ENCODE measurements at places on chromosomes 3 and 15.
A peak's percentile ranks its signal among the peaks of the same experiment; 100 is the strongest.

DNA sequence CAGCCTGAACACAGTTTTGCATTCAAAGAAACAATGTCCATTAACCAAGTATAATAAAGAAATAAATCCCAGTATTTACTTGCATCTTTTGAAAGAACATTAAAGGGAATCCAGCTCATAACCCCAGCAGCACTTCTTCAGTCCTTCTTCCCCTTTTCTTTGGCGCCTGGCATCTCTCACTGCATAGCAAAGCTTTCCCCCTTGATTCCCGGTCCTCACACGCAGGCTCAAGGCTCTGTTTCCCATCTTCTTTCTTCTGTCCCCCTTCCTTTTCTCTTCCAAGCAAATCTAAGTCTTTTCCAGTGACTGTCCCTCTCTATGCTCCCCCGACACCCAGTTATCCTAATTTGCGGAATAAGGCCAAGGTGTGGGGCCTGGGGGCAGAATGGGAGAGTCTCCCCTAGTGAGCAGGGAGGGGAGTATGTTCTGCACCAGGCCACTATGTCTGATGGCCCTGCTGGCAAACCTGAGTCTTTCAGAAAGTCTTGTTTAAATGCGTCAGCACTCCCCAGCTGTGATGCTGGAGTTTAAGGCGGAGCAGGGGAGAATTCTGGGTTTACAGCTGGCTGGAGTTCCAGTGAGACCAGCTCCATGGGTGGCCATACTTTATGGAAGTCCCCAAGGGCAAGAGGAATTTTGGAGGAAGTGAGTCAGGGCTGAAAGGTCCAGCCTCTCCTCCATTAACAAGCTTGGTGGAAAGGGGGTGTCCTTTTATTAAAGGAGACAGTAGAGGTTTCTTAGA lies 42.1 kb downstream of the GOLGA6A start:
- DNase-seq, result peak; percentile 48

DNA sequence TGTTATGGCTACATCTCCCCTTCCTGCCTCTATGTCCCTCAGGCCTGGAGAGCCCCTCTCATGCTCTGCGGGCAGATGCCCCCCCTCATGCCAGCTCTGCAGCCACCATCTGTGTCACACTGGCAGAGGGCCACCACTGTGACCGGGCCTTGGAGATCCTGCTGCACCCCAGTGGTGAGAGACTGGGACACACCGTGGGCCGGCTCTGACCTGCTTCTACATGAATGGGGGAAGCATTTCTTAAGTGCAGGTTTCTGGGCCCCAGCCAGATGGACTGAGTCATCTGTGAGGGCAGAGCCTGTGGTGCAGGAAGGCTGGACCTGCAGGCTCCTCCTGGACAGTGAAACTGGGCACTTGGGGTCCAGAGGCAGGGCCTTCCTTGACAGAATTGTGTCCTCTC lies 4.8 kb downstream of the VWA5B2 start:
- no peak for DNase-seq

DNA sequence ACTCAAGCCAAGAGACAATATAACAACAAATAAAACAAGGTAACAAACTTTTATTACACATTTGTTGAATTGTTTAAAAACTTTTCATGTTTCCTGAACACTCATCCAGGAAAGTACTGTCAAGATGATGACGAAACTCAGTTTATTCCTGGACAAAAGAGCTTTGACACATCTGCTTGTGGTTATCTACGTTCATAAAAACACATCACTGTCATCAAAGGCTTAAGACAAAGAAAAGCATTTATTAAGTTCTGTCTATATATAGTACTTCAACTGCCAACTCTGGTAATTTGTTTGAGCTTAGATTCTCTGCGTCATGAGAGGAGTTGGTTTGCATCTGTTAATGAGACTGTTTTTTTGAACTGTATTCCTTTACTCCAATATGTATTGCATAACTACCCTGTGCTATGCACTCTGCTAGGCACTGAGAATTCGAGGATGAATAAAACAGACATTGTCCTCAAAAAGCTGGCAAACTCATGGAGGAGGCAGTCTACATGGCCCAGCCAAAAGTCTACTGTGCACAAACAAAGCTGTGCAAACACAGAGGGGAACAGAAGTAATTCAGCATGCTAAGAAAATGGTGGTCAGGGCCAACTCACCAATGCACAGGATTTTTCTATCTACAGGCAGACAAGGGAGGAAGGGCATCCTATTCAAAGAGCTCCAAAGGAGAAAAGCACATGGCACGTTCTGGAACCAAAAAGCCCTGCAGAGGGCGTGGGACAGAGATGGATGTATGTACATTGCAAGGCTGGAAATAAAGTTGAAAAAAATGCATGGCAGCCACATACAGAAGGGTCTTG lies 21.5 kb downstream of the PLD1 start:
- DNase-seq, result no peak

GRCh38 chr15:72153269-72154000 lies 35.2 kb downstream of the SENP8 start:
- DNase-seq, result no peak

- DNase-seq, result no peak
These were observed 25.8 kb upstream of the SCAANT1 start for GRCh38 chr3:63937661-63938651.

- DNase-seq, result no peak
These were observed 150.8 kb upstream of the KCNMB2 start for GRCh38 chr3:178385280-178385952.

DNA sequence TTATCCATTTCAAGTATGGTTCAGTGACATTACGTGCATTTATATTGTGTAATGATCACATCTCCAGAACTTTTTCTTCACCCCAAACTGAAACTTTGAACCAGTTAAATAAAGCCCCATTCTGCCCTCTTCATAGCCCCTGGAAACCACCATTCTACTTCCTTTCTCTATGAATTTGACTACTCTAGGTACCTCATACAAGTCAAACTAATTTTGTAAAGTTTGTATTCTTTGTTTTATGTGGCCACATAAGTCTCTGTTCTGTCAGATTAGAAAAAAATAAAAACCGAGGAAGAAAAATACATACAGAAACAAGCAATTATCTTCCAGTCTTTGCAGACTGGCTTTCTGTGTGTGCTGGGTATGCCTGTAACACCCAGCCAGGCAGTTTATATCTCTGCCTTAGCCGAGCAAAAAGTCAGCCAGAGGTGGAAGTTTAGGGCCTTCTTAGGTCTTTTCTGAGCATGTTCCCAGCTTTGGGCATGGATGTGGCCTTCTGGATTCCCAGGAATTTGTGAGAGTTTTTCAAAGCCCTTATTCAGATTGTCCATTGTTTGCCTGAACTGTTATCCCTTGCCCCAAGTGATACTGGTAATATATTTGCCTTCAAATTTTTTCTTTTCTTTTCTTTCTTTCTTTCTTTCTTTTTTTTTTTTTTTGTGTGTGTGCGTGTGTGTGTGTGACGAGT lies 6.0 kb upstream of the GRAMD1C start:
- no peak for DNase-seq

DNA sequence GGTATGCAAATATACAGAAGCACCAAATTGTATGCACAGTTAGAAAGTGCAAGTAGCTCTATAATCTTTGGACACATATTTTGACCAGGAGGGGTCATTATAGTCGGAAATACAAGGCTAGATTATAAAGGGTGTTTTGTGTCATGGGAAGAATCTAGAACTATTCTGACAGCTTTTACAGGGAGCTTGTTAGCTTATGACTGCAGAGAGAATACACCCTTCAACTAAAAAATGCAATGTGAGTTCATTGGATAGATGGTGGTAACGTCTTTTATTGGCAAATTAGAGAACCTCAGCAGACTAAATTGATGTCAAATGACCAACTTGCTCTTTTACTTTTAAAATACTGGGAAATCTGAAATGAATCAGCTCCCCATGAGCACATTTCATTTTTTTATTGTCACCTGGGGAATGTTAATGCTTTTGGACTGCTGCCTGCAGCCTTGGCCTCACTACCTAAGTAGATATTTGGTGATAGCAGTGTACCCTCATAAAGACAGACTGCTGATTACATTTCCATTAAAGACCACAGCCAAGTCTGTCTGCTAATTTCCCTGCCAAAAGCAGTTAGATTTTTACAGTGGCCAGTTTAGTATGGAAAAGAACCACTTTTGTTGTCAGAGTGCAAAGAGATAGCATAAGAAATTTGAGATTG lies 515.9 kb upstream of the DPPA4 start:
- DNase-seq, result no peak

DNA sequence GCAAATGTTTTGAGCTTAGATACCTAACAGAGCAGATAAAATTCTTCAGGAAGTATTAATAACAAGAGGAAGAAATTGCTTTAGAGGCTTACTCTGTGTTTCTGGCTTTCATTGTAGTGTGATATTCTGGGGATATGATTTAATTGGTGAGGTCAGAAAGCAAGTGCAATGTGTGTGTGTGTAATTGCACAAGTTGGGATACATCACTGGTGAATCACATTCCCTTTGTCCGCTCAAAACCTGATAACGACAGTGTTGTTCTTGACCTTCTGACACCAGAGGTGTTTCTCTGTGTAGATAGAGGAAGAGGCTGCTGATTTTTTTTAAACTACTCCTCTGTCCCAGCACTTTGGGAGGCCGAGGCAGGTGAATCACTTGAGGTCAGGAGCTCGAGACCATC lies 161.1 kb downstream of the CACNA2D3 start:
- no peak for DNase-seq

DNA sequence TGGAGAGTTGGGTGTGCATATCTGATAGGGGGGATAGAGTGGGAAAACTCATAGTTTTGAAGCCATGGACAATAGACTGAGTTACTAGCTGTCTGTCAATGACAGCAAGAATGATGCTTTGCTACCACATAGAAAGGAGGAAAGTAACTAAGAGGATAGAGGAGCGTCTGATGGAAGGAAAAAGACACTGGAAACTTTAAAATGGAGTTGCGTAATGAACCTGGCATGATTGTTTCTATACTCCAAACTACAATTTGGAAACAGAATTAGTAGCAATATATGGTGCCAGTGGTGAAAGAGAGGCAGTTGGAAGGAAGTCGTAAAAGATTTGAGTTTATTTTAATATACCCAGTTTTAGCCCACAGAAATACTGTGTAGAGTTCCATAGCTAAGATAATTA lies 163.6 kb downstream of the TUSC7 start:
- DNase-seq, result no peak

Data from left ventricle myocardium inferior (tissue), 1 donor.